ENCODE measurements at places on chromosomes 5 and 9. TPM values are rescaled to one million over a fixed set of nuclear protein-coding genes. Genes with fewer than 3 reads are reported as not detected.

DNA sequence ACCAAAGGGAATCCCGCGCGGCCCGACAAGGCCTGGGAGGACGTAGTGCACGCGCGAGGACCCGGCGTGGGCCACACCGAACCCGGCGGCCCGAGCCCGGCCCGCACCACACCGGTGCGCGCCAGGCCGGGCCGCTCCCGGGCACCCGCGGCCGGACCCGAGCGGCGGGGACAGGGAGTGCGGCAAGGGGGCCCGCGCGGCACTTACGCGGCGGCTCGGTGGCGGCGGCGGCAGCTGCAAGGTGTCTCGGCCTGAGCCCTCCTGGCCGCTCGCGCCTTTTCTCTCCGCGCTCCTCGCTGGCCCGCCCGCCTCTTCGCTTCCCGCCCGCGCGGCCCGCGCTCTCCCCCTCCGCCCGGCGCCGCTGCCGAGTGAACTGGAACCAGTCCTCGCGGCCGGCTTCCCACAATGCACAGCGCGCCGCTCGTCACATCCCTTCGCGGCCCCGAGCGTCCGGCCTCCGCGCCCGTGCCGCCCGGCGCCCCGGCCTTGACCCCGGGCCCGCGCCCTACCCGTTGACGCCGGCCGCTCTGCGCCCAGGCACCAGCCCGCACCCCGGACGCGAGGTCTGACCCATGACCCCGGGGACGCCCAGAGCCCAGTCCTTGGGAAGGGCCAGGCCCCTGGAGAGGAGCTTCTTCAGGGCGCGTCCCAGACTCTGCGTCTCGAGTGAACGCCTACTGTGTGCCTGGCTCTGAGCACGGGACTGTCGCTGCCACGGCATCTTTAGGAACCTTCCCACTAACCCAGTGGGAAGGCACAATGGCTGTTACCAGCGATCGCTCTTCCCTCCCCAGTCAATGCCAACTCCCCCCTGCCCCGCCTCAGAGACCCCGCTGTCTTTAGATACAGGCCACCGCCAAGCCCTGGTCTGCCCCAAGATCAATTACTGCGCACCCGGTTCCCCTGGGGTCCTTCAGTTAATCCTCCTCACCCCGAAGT lies at the start of gene MACROH2A1:
TSS of gene MACROH2A1 (minus strand) at position 377 of the 939 bp plus-strand sequence. CDS start 10,138 bp downstream, outside the sequence.
- peak; percentile 89 for DNase-seq

Gene TMEM174
- total RNA-seq, result not detected

Gene PCDHB15
- 3.6 TPM for total RNA-seq

GRCh38 chr9:87954230-87954629 lies 20.1 kb downstream of the CDK20 start:
- no peak for DNase-seq

DNA sequence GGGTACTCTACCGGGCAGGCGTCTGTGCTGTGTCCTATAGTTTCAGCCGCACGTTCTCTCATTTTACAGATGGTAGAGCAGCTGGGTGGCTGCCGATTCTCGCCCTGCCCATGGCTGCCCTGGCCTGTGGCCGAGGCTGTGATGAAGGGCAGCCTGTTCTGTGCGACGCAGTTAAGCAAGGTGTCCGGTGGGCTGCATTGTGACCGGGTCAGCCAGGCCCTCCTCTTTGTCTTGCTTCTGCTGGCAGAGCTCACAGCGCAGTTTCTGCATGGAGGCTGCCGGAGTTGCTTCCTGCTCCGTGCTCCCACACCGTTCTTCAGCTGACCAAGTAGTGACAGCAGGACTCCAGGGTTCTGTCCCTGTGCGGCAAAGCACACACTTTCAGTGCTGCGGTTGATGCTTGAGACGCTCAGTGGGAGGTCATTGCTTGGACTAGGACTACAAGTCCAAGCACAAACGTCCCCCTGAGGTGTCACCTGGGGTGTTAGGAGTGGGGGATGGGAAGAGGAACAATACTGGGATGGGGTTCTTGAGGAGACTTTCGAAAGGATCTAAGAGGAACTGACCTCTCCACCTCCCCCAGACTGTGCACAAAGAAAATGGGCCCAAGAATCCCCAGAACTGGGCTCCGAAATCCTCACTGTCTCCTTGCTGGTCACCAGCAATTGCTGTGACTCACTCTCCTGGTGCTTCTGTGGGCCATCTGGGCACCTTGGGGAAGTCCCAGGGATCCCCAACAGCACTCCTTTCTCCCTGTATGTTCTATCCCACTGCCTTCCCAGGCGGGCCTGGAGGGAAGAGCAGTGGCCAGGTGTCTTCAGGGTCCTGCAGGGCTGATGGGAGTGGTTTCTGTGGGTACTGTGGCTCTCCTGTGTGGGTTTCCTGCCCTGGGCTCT lies 58.2 kb downstream of the GADD45G start:
- no peak for DNase-seq

Gene CEMIP2
- total RNA-seq, result 33.0 TPM

Gene CCDC180
- 5.2 TPM for total RNA-seq

DNA sequence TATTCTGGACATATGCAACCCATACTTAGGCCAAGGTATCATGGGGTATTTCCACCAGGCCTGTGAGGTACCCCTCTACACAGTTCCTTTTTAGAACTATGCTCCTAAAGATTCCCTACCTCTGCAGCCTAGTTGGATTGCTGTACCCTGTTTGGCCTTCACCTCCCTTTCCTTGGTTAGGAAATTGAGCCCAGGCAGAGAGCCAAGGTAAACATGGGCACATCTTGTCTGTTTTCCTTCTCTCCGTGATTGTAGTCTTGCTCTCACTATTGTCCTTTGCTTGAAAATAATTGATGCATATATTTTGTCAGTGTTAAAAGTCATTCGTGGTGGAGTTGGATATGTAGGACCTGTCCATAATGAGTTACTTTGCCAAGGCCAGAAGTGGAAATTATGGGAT lies 26.7 kb downstream of the BDP1 start:
- DNase-seq, result no peak

GRCh38 chr5:170971-171800 lies 20.1 kb upstream of the LRRC14B start:
- no peak for DNase-seq

DNA sequence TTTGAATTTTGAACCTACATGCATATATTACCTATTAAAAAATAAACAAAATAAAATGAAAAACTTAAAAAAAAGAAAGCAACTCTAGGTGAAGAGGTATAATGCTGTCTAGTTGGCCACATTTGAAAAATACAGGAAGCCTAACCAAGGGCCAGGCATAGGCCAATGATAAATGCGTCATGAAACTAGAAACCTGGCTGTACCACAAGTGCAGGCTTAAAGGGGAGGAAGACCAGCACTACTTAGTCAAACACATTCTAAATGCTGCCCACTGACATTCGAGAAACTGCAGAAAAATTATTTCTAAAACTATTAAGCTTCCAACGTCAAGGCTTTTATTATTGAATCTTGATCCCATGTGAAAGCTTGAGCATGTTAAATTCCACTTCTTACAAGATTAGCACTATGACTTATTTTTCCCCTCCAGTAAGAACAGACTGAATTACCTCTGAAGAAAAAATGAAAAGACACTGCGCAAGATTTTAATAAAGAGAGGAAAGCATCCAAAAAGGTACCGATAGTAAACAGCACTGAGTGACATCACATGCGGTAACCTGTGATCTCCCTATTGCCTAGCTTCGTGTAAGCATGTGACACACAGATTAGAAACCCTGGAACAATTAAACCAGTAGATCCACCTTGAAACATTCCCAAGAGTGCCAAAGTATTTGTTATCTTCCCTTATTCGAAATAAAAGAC lies 16.2 kb downstream of the CDC14B start:
- DNase-seq, result no peak

- no peak for DNase-seq
Measured at GRCh38 chr5:148685520-148686134, 31.3 kb upstream of the HTR4 start.

GRCh38 chr9:83932011-83932410 lies 10.8 kb upstream of the KIF27 start:
- no peak for DNase-seq

DNA sequence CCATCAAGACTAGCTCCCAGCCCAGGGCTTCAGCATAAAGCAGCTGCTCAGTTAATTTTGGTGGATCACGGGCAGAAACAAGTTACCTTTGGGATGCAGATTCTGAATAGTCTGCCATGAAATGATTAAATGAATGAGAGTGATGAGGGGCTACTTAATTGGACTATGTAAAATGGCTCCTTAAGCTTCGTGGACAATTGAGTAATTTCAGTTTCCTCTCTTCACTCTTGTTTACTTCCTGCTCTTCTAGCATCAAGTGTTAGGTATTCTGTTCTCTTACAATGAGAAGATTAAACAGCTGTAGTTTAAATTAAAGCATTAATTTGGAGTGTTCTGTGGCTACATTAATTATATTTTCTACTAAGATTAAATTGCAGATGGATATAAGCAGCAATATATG lies 28.1 kb downstream of the PIK3R1 start:
- DNase-seq, result no peak

- DNase-seq, result no peak
Measured at GRCh38 chr5:145510769-145511168, 324.4 kb downstream of the PRELID2 start.

- DNase-seq, result no peak
Measured at GRCh38 chr5:168109441-168109840, 182.0 kb upstream of the WWC1 start.

DNA sequence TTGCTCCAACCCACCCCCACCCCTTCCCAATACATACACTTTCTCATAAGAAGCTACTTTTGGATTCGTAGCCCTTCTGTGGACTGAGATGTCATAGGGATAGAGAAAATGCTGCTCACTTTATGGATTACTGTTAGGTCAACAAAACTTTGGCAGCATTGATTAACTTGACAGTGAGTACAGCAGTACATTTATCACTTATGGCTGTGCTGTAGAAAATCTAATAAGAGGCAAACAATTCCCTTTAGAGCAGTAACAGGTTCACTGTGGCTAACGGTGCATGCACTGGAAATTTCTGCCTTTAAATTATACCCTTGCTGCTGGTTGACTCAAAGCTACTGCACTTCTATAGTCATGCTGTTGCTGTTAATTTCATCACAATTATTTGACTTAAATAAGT lies 59.2 kb downstream of the PPIC start:
- no peak for DNase-seq

DNA sequence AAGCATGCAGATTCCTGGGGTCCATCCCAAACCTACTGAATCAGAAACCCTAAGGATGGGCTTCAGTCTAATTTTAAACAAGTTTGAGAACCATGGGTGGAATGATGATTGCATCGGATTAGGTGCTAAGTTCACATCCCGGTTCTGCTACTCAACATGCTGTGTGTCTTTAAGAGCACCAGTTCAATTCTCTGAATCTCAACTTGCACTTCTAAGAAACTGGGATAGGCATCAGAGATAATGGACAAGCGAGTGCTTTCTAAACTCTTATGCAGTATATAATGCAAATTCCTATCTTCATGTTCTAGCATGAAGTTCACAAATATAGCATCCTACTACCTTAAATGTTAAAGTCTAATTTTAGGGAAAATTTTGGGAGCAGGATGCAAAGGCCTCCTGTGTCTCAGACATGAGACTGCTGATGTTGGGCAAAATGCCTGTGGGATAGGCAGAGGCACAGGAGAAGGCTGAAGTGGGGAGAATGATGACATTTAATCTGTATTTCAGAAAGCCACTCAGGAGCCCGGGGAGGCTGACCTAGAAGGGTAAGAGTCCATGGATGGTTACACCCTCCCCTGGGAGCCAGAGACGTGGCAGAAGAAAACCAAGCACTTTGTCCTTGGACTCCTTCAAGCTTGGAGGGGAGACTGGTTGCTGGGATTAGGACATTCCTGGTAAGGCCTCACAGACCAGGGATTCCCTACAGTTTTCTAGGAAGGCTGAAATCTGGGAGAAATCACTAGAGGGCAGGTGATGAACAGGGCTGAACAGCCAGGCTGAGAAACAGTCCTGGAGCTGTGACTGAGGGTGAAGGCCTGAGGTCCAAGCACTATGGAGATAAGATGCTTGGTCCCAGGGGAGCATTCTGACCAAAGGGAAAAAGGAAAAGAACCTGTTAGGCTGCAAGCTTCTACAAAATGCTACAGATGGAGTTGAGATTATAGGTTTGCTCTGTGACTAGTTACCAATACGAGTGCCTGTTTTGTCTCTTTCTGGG lies 311.9 kb upstream of the PANK3 start:
- no peak for DNase-seq

DNA sequence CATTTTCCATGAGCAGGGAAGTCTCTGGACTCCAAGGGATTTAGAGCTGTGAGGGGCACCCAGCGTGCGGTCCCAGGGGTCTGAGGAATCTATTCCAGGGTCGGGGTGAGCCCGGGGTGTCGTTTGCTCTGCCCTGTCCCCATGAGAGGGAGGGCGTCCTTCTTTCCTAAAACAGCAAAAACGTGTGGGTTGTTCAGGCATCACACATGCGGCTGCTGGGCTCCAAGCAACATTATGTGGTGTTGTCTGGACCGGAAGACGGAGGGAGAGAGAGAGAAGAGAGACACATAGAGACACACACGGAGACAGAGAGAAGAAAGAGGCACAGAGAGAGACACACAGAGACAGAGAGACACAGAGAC lies 42.7 kb upstream of the COL5A1 start:
- no peak for DNase-seq

Gene PKD2L2
- total RNA-seq, result not detected

DNA sequence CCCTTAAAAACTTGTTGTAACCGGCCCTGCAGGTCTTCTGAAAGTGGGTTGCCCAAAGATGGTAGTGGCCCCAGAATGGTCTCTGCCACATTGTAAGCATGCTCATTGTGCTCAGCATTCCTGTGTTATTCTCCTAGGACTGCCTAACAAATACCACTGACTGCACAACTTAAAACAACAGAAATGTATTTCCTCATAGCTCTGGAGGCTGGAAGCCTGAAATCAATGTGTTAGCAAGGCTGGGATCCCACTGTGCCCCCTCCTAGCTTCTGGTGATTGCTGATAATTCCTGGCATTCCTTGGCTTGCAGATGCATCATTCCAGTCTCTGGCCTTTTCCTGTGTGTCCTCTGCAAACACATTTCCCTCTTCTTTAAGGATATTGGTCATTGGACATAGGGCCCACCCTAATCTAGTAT lies 3.4 kb upstream of the GCNT4 start:
- no peak for DNase-seq

DNA sequence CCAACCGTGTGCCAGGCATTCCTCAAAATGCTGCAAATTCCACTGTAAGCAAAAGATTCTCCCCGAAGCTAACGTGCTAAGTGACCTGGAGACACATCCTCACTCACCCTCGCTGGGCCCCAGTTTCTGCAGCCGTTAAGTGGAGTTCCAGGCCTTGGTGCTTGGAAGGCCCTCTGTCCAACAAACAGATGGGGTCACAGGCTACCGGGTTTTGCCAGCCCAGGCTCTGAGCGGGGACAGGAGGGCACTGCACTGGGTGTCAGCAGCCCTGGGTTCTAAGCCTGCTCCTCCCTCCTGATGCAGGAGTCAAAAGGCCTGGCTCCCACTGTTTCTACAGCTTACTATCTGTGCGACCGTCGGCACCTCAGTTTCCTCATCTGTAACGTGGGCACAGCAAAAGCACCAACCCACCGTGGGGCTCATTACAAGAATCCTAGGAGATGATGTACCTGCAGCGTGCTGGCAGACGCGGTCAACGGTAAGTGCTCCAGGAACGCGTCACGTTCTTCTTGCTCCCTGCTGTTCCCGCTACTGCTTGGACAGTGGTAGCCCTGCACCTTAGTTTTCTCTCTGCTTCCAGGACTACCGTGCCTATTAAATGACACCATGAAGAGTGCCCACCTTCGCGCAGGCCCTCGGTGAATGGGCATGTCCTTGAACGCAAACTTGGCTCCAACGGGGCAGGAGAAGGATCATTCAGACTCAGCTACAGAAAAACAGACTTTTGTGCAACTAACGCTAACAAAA lies 84.8 kb downstream of the ADAMTS2 start:
- DNase-seq, result peak; percentile 5
